ENCODE measurements at places on chromosomes 5 and 9. TPM values are rescaled to one million over a fixed set of nuclear protein-coding genes. Genes with fewer than 3 reads are reported as not detected.

- no peak for DNase-seq
Observed at GRCh38 chr9:26054600-26055520, 376.6 kb upstream of the TUSC1 start.

- no peak for DNase-seq
Observed at GRCh38 chr5:61293873-61294272, 38.2 kb upstream of the ZSWIM6 start.

GRCh38 chr5:127834094-127834531, 130.9 kb downstream of the CCDC192 start:
- no peak for DNase-seq

- DNase-seq: no peak
Observed at GRCh38 chr5:156259618-156260017, 67.3 kb upstream of the SGCD start.

DNA sequence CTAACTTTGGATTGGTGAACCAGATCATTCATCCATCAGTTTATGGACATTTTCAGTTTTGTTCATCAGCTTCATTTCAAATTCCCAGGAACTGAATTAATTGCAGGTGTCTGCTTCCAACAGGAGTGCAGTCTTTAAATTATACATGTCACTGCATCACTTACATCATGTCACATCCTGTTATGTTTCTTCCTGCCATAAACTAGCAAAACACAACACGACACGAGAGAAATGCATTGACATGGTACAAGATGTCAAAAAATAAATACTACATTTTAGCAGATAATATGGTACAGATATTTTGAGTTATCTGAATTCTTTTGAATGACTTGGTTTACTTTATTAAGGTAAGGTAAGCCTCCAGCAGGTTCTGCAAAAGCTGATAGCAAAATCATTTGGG, 415.5 kb downstream of the NR2F1-AS1 start:
- no peak for DNase-seq

DNA sequence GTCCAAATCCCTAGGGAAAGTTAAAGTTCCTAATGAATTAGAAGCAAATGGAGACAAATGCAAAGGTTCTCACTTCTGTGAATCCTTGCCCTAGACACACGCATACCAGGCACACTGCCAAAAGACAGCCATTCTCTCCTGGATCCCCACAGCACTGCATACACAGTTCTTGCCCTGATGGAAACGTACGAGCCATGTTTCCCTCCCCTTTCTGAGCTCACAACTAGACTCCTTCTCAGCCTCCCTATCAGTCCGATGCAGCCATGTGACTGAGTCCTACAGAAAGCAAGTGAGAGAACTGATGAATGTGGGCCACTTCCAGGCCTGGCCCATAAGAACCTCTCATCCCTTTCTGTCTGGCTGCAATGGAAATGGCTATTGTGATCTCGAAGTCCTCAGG, 92.0 kb downstream of the ZNF608 start:
- no peak for DNase-seq

DNA sequence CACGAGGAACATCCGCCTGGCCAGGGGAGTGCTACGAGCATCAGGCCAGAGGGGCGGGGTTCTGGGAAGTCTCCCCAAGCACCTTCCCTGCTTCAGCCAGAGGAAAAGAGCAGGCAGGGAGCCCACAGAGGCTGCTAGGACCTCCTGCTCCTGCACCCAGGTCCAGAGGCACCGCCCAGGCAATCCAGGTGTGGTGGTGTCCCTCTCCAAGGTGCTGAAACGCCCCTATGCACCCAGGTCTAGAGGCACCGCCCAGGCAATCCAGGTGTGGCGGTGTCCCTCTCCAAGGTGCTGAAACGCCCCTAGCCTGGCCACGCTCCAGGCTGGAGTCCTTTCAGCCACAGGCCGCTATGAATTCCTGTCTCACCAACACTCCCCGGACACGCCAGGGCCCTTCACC, 10.7 kb upstream of the UBAC1 start:
- peak; percentile 96 for DNase-seq

- DNase-seq: no peak
Observed at GRCh38 chr5:107807431-107807830, 136.7 kb upstream of the EFNA5 start.

DNA sequence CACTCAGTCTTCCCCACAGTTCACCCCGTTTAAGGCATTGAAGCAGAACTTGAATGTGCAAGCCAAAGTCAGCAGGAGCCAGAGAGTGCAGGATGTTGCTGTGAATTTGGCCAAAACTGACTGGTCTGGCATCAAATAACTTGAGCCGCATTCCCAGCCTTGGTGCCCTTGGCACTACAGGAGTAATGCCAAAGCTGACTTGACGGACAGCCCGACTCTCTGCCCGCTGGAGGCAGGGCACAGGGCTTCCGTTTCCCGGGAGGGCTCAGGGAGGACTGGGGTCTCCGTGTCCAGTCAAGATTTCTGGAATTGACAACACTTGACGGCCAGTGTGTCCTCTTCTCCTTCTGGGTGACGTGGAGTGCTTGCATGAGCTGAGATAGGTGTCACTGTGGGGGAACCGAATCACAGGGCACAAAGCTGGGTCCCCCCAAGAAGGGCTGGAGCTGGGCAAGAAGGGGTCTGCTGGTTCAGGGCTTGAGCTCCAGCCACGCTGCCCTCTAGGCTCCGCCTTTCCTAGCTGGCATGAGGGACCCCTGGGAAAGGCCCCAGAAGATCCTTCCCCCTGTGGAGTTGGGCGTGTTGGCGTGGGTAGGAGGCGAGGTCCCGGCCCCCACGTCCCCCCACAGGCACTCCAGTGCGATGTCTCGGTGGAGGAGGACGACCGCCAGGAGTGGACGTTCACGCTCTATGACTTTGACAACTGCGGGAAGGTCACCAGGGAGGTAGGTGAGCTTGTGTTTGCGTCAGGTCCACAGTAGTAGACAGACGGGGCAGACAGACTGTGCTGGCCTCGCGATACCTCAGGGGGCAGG, 25.2 kb downstream of the NKD2 start:
- DNase-seq: no peak

- DNase-seq: no peak
Observed at GRCh38 chr5:11153670-11154382, 392.8 kb upstream of the DAP start.

Gene SHISAL2B
- 5.0 TPM for total RNA-seq

Gene ORM2
- 1.4 TPM for total RNA-seq

Gene SEC61B
- 142 TPM for total RNA-seq

Gene IGFBPL1
- total RNA-seq: 37.9 TPM

Gene ACTBL2
- not detected for total RNA-seq

Data from H9 (cell line).